Vagina (tissue), 2 donors: ENCODE measurements at places on chromosomes 13 and 19.

DNA sequence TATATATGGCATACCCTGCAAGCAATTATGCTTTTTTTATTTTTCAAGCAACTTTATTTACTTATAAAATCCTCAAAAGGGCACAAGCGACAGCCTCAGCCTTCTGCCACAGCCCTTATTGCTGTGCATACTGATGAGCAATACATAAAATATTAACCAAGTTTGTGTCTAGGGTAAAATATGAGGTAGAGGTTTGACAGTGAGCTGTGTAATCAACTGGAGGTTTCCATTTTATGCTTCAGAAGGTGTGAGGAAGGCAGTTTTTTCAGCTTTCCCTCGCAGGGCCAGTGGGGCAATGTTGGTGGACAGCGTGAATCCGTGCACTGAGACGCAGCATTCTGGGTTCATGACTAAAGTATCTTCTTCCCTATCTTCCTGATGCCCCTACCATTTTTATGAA is 310.4 kb downstream of the IRS2 start:
- DNase-seq, result no peak

DNA sequence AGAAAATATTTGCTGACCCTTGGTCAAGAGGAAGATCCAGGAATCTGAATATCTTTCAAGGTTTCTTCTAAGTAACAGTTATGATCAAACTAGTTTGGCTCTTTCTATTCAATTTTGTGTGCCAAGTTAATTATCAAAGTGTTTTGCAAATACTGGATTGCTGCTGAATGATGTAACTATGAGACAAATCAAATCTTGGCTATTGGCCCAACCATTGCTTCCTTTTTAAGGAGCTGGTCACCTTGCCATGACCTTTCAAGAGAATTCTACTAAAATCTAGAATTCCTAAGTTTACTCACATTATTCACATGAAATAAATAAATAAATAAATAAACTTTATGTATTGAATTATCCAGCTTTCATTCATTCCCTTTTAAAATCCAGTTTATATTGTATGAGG is 371.8 kb downstream of the SLITRK6 start:
- no peak for DNase-seq

DNA sequence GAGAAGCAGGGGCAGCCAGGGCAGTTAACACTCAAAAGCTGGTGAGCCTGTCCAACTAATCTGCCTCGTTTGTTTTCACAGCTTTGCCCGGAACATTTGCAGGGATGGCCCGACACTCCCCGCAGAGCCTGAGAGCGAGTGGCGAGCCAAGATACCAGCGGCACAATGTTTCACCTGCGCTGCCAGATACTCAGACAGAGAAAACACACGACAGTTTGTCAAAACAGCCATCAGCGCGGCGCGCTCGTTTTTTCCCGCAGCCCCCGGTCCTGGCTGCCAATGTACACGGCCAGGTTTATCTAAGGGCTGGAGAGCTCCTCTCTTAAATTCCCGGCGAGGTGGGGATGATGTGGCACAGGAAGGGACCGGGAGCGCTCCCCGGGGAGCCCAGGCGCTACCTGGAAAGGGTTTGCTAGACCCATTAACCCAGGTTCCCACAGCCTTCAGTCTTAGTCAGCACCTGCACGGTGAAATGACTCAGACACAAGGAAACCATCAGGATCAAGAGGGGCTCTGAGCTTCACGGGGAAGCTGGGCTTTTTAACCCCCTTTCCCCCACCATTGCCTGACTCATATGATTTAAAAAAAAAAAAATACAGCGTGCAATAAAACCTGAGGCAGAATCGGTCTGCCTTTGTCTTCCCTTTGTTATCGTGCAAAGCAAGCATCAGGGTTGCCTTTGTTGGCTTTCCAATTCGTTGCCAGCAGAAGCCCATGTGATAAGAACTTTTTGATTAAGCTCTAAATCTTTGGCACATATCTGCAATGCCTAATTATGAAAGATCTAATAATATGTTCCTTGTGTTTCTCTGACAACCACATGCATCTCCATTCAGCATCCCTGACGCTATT is 186.2 kb downstream of the EFNB2 start:
- no peak for DNase-seq

DNA sequence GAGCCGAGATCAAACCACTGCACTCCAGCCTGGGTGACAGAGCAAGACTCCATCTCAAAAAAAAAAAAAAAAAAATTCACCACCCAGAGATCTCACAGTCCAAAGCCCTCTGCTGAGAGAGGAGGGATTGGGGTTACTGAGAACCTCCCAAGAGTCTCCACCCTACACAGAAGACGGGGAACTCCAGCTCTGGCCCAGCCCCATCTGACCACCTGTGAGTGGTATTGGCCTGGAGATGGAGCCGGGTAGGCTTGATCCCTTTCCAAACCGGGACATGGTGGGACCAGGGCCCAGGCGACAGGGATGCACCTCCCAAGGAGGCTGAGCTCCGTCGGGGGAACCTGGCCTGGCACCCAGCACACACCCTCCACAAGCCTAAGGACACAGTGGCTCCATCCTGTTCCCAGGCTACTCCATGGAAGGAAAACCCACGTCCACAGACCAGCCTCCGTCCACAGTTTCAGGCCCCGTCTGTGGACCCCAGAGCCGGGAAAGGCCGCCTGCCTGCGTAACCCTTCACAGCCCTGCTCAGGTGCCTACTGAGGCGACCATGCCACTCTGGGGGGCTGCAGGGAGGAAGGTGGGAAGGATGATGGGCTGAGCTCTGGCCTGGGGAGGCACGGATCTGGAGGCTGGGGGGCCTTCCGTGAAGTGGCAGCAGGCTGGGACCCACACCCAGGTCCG is 1.8 kb downstream of the TMEM259 start:
- DNase-seq, result no peak

DNA sequence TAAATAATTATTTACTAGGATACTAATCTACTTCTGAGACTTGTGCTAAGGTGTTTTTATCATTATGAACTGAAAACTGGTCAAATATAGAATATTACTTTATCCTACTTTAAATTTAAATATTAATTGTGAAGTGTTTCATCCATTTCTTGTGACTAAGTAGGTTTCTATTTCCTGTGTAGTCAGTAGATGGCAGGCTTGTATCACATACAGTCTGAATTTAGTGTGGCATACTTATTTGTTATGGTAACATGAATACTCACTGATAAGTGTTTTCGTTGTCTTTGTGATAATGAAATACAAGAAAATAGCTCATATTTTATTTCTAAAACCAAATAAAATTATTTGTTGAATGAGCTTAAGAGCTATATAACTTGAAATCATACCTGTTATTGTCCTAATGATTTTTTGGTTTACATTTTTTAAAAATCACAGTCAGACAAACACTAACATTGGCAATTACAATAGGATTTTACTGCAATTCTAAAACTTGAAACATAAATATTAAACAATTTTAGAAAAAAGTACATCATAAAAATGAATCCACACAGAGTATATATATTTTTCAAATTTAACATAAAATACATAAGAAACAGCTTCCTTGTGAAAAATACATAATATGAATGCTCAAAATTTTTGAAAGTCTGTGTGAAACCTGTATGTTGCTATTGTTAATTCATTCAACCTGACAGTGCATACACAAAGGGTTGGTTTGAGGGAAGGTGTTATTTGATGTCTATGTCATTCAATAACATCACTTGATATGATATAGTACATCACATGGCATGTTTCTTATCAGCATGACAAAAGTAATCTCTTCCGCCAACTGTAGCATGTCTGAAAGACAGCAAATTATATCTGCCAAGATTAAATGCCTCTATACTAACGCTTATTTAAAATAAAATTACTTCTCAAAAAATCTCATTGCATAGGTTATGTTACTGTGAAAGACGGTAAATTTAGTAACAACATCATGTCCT is 904.8 kb upstream of the PCDH20 start:
- DNase-seq, result no peak

GRCh38 chr19:13152974-13153568 is 2.9 kb downstream of the IER2 start:
- DNase-seq, result peak; percentile 98

DNA sequence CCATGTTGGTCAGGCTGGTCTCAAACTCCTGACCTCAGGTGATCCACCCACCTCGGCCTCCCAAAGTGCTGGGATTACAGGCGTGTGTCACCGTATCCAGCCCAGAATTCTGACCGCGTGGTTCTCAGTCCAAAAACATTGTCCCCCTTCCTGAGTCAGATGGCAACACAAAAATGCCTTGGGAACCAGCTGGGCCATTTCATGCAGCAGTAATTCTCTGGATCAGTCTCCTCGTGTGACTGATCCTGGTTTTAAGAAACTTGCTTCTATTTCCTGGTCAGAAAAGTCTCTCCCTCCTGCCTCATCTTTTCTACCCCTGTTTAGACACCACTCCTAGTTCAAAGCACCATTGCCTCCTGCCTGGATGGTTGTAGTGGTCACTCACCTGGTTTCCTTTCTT is 60.9 kb upstream of the USP29 start:
- DNase-seq, result no peak

- DNase-seq, result no peak
These were observed 25.5 kb upstream of the CCNP start for GRCh38 chr19:40251991-40252390.

DNA sequence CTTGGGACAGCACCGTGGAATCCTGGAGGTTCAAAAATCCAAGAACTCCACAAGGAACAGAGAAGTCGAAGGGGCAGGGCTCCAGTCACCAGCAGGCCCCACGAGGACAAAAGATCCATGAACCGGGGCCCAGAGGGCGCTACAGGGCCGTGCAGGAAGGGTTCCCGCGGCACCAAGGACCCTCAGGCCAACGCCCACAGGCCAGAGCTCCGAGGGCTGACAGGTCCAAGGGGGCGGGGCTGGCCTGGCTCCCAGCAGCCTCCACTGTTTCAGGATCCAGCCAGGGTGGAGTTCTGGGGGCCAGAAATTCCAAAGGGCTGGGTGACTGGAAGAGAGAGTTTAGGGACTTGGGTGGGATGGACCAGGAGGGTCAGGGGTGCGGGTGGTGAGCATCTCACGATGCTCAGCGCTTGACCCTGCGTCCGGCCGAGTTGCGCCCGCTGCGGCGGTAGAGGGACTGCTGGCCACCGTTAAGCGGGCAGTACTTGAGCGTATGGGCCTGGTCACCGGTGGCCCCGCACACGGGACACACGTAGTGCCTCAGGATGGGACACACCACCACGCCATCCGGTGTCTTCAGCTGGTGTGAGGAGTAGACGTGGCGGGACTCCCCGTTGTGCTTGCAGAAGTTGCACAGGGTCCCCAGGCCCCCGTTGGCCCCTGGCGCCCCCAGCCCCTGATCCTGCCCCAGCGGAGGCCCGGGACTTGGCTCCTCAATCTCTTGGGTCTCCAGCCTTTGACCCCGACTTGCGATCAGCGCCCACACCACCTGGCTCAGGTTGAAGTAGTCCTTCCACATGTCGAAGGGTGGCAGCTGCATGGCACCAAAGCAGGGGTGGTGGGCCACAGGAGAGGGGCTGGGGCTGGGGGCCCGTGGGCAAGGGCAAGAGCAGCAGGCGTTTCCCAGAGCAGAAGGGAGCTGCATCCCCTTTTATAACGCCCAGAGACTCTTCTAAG is at the start of gene NANOS2:
TSS of gene NANOS2 (minus strand) at position 905 of the 957 bp plus-strand sequence. CDS start at position 820, 85 bp downstream.
- DNase-seq, result no peak
